ENCODE measurements at places on chromosomes 1 and 21. TPM values are rescaled to one million over a fixed set of nuclear protein-coding genes. Genes with fewer than 3 reads are reported as not detected.
A peak's percentile ranks its signal among the peaks of the same experiment; 100 is the strongest.

The LORICRIN gene
- total RNA-seq = not detected

The LCE1E gene
- total RNA-seq = not detected

The COL6A2 gene
- 1,885 TPM for total RNA-seq

The TMEM35B gene
- 47.3 TPM for total RNA-seq

The CCDC181 gene
- 2.9 TPM for total RNA-seq

The SPATA6 gene
- 16.1 TPM for total RNA-seq

The SLC45A1 gene
- 6.0 TPM for total RNA-seq

The TMEM79 gene
- 5.0 TPM for total RNA-seq

The MTARC1 gene
- total RNA-seq = 3.7 TPM

The PRR9 gene
- not detected for total RNA-seq

GRCh38 chr1:224815647-224816046 lies 113.8 kb upstream of the DNAH14 start:
- DNase-seq = no peak

DNA sequence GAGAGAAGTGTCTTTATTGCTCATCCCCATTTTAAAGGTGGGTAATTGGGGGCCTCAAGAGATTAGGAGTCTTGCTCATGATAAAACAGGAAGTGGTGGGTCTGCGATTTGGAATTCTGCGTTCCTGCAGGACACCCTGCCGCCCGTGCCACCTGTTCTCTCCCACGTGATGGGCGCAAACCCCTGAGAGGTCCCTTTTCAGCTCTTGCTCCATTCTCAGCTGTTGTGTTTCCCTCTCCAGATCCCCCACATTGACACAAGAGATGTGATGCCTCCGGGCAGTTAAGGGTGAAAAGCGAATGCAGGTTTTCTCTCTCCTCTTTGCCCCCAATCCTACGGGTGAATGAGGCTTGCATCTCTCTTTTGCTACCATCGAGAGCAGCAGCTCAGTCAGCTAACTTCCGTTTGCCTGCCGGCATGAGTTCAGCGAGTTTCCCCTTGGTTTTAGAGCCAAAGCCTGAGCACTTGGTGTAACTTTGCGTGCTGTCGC lies 57.5 kb downstream of the KIF26B start:
- no peak for DNase-seq

DNA sequence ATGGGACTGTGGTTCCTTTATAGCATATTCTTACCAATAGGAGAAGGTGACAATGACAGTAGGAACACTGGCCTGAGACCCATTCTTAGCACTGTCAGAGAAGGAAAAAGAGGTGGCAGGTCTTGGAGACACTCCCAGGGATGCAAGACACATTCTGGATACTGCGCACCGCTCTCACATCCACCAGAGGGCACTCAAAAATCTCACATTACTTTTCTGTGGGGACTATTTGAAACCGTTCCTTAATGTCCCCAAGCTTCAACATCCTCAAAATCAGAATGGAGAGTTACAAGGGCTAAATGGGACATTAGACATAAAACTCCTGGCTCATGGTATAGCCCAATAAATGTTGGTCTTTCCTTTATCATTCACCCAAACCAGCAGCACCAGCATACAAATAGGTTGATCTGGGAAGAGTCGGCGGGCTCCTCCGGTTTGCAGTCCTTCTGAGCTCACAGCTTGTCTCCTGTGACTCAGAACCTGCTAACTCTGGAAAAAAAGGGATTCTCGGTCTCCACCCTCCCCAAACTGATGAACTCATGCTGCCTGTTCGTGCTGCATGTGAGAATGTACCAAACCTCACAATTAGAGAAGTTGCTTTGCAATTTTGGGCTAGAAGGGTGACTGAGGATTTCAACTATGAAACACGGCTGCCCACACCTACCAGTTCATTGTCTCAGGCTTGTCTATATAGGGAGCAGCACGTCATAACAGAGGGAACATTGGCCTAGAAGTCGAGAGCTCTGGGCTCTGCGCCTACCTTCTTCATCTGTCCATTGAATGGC lies 40.2 kb downstream of the IL12RB2 start:
- no peak for DNase-seq

GRCh38 chr1:173702736-173703135 lies 12.0 kb upstream of the KLHL20 start:
- DNase-seq = no peak

DNA sequence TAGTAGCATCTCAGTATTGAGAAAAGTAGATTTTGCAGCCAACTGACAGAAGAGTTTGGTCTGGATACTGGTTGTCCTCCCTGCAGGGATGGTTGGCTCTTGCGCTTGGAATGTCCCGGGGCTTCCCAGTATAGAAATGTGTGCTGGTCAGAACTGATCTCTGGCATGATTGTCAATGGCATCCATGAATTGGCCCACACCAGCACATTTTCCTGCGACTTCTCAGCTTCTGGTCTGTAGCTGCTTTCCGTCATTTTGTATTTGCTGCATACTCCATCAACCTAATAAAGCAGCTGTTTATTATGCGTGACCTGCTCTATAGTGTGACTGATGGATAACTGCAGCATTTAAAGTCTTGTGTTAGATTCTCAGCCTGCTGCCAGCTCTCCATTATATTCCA lies 203.7 kb downstream of the S1PR1 start:
- DNase-seq = no peak

GRCh38 chr1:67604778-67605177 lies 80.2 kb upstream of the GADD45A start:
- DNase-seq = no peak

DNA sequence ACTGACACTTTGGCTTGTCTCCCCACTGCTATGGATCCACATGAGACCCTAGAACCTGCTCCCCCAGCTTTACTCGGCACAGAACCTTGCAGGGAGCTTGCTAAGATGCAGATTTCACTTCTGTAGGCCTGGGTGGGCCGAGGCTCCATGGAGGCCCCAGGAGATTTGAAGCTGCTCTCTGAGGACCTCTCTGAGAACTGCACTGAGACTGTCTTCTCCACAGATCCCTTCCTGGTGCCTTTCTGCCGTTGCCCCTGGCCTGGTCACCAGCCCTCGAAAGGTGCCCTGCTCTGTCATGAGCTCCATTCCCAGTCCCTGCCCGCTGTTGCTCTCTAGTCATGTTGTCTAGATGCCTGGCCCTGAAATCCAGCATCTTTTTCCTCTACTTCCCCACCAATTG lies 588.4 kb downstream of the AJAP1 start:
- DNase-seq = no peak

GRCh38 chr21:17231771-17232170 lies 281.1 kb upstream of the CXADR start:
- no peak for DNase-seq

DNA sequence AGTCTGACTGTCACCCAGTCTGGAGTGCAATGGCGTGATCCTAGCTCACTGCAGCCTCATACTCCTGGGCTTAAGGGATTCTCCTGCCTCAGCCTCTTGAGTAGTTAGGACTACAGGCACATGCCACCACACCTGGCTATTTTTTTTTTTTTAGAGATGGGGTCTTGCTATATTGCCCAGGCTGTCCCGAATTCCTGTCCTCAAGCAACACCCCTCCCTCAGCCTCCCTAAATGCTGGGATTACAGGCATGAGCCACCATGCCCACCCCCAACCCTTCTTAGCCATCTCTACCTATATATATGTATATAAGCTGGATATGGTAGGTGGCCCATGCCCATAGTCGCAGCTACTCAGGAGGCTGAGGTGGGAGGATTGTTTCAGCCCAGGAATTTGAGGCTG lies 13.4 kb upstream of the SLC25A44 start:
- no peak for DNase-seq

- no peak for DNase-seq
Measured at GRCh38 chr1:35893051-35893879, 10.3 kb downstream of the AGO1 start.

- no peak for DNase-seq
Measured at GRCh38 chr1:51966559-51966958, 23.9 kb downstream of the RAB3B start.

- DNase-seq = no peak
Measured at GRCh38 chr1:25527226-25527846, 16.1 kb upstream of the LDLRAP1 start.

DNA sequence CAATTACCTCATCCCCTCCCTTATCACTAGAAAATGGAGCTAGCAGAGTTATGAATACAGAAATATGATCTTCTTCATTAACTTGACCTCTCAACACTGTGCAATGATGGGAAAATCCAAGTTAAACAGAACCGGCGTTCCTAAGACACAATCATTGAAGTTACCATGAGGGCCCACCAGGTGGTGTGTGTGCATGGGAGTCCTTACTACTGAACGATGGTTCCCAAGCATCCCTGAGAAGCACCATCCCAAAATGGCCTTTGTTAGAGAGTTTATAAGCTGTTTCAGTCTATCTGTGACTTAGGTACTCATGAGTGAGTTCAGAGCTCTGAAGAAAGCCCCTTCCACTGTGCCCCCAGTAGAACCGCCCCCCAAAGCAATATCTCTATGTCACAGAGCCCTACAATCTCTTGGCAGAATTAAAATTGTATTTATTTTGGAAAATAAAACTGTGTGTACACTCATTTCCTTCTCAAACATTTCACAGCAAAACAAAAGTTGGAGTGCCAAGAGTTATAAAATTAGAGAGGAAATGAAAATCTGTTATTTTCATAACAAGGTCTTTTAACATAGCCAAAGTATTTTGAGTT lies 56.8 kb downstream of the PLD5 start:
- peak; percentile 23 for DNase-seq

DNA sequence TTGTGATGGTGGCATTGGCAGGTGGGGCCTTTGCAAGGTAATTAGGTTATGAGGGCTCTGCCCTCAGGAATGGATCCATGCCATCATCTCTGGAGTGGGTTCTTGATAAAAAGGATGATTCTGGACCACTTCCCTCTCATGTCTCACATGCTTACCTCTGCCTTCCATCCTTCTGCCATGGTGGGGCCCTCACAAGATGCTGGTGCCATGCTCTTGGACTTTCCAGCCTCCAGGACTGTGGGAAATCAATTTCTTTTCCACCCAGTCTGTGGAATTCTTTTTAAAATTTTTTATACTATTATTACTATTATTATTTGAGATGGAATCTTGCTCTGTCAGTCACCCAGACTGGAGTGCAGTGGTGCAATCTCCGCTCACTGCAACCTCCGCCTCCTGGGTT lies 57.3 kb downstream of the ACBD3 start:
- DNase-seq = no peak

GRCh38 chr1:183391863-183392262 lies 26.3 kb downstream of the NMNAT2 start:
- no peak for DNase-seq

GRCh38 chr1:117883616-117884015 lies 45.8 kb downstream of the GDAP2 start:
- DNase-seq = no peak

- DNase-seq = no peak
Measured at GRCh38 chr1:184597650-184598357, 156.9 kb downstream of the EDEM3 start.

GRCh38 chr21:35366394-35367080 lies 317.4 kb upstream of the RUNX1 start:
- DNase-seq = no peak

GRCh38 chr1:201892211-201892610 lies 3.5 kb downstream of the SHISA4 start:
- no peak for DNase-seq
